Cardiac septum (tissue), 1 donor: ENCODE measurements at places on chromosomes 12 and 14. TPM values are rescaled to one million over a fixed set of nuclear protein-coding genes. Genes with fewer than 3 reads are reported as not detected.

DNA sequence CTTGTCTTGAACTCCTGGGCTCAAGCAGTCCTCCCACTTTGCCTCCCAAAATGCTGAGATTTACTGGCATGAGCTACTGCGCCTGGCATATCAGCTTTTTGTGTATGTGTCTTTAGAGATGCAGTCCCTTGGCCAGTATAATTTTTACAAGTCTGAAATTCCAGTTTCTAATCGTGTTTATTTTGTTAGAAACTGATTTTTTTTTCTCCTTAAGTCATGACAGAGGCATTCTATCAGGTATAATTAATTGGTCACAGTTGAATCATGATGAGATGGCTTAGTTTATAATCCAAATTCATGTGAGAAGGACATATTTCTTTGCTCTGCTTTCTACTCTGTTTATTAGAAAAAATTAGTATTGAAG, 98.9 kb downstream of the PCNX1 start:
- no peak for DNase-seq

DNA sequence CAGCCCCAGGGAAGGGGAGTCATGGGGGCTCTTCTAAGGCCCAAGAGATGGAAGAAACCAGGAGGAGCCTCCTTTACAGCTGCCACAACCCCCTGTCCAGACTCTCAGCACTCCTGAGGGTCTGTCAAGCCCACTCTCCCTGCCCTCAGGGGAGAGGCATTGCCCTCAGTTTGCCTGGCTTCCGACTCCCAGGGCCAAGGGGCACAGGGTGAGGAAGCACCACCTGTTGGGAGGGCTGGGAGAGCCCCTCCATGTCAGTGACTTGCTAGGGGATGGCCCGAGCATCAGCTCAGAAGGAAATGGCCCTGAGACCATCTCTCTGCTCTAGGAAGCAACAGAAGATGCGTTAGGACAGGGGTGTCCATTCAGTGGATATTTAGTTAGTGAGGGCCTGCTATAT, 36.1 kb downstream of the LTBP2 start:
- no peak for DNase-seq

DNA sequence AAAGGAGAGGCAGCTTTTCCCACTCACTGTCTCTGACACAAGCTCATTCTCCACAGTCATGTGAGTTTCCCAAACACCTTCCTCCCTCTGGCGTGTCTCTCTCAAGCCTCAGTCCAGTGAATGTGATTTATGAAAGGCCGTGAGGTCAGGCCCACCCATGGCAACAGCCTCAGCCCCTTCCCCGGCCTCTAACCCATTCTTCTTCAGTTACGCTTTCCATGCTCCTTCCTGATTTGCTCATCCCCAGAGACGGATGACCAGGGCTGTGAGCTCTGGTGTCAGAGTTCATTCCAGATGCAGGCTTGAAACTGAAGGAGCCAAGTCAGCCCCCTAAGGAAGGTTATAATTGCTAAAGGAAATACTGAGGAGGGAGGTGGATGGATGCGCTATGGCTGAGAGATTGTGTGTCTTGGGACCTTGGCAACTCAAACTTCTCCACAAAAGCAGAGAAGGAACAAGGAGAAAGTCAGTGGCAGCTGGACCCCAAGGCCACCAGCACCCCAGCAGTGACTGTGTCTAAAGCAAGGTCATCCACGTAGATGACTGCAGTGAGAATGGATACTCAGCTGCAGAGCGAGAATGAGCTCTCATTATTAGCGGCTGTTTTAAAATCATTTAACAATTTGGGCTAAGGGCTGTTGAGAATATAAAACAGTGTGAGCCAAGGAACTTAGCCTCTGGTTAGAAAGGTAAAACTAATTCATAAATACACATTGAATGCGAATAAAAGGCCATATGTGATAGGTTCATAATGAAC, 84.1 kb downstream of the FBXL14 start:
- DNase-seq = peak; percentile 46

DNA sequence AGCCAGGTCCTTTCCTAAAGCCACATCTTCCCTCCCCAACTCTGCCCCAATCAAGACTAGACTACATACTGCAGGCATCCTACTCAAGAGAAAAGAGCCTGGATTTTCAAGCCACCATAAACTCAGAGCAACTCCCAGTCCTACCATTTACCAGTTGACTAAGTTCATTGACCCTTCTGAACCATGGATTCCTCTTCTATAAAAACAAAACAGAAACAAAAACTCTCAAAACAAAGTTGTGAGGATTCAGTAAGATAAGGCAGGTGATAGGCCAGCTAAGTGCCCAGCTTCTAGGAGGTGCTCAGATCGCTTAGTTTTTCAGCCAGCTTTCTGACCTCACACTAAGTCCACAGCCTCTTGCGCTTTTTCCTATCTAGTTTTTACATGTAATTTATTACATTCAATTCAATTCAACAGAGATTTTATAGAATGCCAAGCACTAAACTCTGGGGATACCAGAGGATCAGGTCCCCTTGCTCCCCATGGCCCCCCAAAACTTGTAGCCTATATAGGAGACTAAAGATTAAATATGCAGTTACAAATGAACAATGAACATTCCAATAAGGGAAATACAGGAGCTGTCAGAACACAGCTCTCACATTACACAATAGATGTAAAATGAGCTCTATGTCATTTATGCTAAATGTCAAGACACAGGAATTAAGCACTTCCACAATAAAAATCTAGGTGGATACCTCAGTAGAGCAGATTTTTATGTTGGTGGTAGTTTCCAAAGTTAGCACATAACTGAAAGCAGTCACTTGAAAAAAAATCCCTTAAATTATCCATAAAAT, 104.5 kb upstream of the EGLN3 start:
- DNase-seq = peak; percentile 6

C12orf60 gene
- total RNA-seq = 2.5 TPM

DNA sequence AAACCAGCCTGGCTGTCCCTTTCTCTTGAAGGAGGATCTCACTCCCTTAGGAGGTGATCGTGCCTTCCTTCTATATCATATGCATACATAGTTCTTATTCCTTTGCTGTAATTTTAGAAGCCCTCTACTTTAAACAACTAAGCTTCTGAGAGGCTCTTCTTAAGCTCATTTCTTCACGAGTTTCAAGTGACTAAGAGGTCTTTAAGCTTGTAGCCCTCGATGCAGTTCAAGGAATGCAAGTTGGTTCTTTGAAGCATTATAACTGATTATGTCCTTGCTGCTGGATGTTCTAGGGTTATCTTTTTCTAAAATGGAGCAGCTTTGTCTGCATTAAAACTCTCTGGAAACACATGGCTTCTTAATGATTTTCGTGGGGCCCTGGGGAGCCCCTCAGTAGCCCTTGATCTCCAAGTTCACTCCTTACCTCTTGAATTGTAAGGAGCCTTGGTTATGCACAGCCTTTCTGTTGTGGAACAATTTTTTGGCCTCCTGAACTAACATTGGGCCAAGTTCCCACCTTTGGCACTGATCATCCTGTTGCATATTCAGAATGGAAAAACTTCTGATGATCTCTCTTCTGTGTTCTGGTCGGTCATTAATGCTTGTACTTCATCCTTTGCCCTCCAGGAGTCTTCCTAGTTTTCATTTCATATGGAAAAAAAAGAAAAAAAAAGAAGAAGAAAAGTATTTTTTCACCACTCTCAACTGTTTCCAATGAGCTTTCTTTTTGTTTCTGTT, 12.6 kb downstream of the RASSF8 start:
- no peak for DNase-seq

DNA sequence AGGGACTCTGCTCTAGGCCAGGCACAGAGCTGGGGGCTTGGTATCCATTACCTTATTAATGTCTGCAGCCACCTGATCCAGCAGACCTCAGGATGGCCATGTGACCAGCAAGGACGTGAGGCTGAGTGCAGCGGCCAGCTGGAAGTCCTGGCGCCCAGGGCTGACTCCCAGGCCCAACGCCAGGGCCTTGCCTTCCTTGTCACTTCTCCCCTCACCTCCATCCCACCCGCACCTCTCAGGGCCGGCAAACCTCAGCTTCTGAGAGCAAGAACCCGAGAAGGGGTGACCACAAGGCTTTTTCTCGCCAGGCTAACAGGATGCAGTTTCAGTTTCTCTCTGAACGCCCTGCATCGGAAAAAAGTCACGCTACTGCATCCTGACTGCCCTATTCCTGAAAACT, 15.4 kb downstream of the RAB35 start:
- DNase-seq = no peak

DNA sequence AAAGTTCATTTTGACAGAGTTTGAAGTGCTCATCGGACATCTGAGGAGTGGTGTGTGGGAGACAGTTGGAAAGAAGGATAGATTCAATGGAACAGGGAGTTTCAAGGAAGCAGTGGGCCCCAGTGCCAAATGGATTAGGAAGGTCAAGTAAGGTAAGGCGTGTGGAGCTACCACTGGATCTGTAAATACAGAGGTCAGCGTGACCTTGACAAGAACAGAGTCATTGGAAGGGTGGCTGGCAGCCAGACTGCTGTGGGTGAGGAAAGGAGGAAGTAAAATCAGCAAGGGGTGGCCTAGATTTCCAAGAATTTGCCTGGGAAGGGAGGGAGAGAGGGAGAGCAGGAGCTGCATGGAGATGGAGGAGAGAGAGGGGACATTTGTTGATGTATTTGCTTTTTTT, 68.2 kb upstream of the IGF1 start:
- DNase-seq = no peak

GRCh38 chr12:121872546-121873215, 14.0 kb upstream of the HPD start:
- no peak for DNase-seq

PDZRN4 gene
- total RNA-seq = not detected

CORO1C gene
- total RNA-seq = 74.7 TPM

- no peak for DNase-seq
Observed at GRCh38 chr14:94542111-94542810, 19.0 kb upstream of the SERPINA4 start.

- no peak for DNase-seq
Observed at GRCh38 chr12:19700969-19701368, 261.7 kb downstream of the AEBP2 start.

DNA sequence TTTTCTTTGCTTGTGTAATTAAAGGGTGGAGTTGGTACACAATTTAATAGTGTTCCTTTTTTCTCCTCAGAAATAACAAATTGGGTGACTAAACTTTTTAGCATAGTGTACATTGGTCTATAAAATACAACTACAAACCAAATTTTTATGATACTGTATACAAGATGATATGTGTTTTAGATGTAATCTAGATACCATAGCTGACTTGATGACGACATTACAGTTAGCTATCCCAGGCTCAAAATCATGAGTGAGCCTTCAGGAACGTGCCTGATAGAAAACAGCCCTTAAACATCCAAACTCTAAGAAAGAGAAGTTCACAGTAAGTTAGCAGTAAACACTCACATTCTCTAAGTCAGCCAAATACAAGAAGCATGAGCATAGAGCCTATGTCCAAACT, 99.0 kb upstream of the SSTR1 start:
- no peak for DNase-seq

DNA sequence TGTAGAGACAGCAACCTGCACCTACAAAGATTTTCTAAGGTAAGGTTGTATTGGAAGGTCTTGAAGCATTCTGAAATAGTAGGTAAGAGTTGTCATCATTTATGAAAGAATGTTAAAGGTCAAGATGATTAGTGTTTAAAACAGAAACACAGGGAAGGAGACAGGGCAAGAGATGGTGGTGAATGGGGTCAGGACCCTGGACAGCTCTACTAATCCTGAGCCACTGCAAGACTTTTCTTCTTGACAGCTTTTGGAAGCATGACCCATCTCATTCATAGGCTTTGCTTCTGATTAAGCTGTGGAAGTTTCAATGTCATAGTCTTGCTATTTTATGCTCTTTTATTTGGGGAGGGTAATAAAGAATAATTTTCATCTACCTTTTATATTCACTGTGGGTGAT, 75.5 kb upstream of the CAND1 start:
- no peak for DNase-seq

- no peak for DNase-seq
Observed at GRCh38 chr12:22518060-22518719, 26.2 kb downstream of the C2CD5 start.

KRT82 gene
- total RNA-seq = not detected

GRCh38 chr12:61018571-61018970, 1241.6 kb upstream of the USP15 start:
- DNase-seq = no peak

ATL1 gene
- 1.5 TPM for total RNA-seq

GRCh38 chr14:80946187-80946586, 4.6 kb upstream of the CEP128 start:
- no peak for DNase-seq

DNA sequence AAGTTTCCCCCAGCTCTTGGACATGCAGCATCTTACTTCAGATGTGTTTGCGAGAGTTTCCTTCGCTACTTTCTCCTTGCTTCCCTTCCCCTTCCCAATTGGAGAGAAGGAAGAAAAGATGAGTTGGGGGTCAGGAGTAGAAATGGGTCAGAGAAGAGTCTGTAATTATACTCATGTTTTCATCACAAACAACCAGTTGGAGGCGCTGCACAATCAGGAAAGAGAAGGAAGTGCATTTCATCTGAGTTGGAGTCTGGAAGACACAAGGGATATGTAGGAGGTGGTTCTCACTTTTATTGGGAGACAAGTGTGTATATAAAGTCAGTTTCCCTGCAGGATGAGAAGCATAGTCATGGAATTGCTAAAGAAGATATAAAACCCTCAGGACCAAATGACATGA, 31.3 kb upstream of the VSX2 start:
- no peak for DNase-seq

- no peak for DNase-seq
Observed at GRCh38 chr12:53972152-53972702, 699 bp upstream of the HOXC11 start.

DNA sequence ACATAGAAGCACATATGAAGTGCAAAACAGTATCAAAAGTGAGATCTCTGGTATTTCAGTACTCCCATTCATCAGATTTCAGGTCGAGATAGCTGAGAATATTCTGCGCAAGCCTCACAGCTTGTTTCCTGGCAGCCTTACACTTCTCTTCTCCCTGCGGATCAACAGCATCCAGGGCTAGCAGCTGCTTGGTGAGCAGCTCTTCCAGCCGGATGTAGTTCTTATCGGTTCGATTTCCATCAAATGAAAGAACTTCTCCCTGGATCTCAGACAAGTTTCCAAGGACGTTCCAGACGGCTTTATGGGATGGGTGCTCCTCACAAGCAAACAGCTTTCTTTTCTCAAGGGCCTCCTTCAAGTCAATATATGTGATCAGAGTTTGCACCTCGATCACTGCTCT, 2.7 kb downstream of the BAG5 start:
- DNase-seq = no peak
